ENCODE measurements at places on chromosomes 3 and 15.

DNA sequence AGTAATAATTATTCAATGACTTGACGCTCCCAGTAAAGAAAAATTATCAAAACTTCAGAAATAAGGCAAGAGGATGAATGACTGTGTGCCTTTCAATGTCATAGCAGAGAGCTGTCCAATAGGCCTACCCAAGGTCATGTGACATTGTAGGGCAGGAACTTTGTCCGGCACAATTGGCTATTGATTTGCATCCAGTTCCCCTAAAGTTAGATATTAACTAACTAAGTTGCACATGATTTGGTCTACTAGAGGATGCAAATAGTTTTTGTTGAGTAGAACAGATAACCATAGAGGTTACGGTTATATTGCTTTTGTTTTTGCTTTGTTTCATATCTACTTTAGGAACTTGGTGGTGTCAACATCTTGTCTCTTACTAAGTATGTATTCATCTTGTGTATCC is 127.9 kb upstream of the PFN2 start:
- DNase-seq: no peak

DNA sequence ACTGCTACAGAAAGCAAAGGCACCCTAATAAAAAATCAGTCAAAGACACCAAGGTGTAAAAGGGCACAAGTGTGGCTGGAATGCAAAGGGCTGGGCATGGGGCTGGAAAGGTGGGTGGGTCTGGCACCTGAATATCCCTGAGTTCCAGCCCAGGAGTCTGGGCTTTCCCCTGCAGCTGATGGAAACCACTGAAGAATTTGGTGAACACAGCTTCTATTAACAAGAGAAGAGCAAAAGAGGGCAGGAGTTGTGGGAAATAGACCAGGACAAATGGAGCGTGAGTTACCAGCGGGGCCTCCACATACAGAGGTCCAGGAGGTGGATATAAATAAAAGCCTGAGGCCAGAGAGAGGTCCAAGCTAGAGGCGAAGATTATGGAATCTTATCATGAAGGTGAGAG is 45.1 kb upstream of the TPM1 start:
- DNase-seq: no peak

GRCh38 chr3:42264399-42265058 is 1.5 kb downstream of the CCK start:
- DNase-seq: no peak

- no peak for DNase-seq
Observed at GRCh38 chr3:65936908-65937638, 101.6 kb downstream of the MAGI1 start.

- DNase-seq: no peak
Observed at GRCh38 chr3:53161820-53162671, 1.0 kb downstream of the PRKCD start.
